ENCODE measurements at places on chromosomes 12 and 14.
A peak's percentile ranks its signal among the peaks of the same experiment; 100 is the strongest.

DNA sequence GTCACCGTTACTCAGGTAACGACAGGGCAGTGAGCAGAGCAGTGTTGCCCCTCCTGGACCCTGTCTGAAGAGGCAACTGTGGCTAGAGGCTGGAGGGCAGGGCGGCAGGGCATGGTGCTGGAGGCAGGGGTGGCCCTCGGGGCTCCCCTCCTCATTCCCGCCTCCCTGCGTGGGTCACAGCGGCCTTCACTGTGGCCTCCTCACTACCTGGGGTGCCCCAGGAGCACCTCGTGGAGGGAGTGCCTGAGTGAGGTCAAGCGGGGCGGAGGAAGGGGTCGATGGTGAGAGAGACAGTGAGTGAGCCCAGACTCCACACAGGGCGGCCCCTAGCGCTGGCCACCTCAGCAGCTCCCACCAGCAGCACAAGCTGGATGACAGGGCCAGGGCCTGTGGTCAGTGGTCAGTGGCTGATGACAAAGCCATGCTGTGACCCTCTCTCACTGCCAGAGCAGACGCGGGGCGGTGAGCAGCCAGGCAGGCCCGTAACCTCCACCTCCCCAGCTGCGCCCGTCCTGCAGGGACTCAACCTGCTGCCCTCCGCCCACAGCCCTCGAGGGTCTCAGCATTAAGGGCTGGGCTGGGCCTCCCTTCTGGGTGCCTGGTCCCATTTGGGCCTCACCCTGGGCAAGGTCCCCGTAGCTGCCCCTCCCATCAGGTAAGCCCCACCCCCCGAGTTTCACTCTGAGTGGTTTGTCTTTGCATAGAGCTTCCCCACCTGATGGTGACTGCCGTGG lies 17.8 kb downstream of the GPR132 start:
- DNase-seq, result no peak

GRCh38 chr14:39396448-39396847 lies 35.8 kb downstream of the FBXO33 start:
- DNase-seq, result no peak

- no peak for DNase-seq
These were observed 19.5 kb downstream of the DCAF5 start for GRCh38 chr14:69133206-69134125.

- DNase-seq, result peak; percentile 46
These were observed 52.5 kb downstream of the RNF34 start for GRCh38 chr12:121452340-121452984.

DNA sequence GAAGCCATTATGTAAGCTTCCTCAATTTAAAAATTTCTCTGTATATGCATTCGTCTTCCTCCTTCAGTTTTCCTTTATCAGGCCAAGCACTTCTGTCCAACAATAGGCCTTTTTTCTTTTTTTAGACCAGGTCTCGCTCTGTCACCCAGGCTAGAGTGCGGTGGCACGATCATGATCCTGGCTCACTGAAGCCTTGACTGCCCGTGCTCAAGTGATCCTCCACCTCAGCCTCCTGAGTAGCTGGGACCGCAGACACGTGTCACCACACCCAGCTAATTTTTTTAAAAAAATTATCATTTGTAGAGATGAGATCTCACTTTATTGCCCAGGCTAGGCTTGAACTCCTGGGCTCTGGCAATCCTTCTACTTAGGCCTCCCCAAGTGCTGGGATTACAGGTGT lies 25.8 kb downstream of the TAOK3 start:
- no peak for DNase-seq

- DNase-seq, result no peak
These were observed 4.7 kb upstream of the KRT79 start for GRCh38 chr12:52838609-52839435.

Data from epithelial cell of prostate (primary cell).